Endothelial cell of umbilical vein (primary cell): ENCODE measurements at places on chromosomes 11 and 22.

GRCh38 chr22:23786261-23786710, 480 bp upstream of the SMARCB1 start:
- DNase-seq: no peak

DNA sequence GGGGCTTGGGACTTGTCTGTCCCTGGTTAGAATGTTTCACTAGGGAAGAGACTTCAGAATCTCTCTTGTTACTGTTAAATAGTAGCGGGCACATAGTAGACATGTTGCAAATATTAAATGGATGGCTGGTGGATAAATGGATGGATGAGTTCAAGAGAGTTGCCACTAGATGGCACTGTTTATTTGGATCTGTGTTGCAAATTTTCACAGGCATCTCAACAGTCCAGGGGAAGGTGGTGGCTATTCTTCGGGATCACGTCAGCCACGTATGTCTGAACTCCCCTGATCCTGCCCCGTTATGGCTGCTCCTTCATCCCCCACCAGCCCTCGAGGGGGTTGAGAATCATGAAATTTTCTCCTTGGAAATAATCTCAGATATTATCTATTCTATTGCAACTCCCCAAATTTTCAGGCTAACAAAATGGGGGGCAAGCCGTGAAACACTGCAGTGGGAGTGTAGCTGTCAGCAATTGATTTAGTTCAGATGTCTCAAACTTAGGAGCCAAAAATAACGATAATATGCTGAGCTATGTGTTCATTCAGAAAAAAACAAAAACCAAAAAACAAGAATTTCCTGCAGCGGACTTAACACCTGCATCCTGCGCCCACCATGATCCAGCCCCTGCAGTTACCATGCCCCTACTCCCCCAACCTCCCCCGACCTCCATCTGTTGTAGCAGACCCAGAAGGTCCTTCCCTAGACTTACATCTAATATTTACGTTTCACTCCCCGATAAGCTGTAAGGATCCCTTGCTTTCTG, 29.1 kb upstream of the BIRC3 start:
- DNase-seq: peak; percentile 66

DNA sequence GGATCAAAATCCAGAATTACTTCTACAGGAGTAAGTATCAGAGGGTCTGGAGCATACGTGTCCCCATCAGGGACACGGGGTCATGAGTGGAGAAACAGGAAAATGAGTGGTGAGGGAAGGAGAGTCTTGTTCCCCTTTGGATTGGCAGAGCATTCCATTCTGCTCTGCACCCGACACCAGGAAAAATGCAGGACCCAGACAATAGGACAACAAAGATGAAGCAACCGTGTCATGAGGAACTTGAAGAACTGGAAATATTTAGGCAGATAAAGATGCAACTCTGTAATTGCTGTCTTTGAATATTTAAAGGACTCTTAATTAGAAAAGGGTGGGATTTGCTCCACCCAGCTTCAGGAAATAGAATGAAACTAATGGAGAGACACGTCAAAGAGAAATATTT, 89.0 kb upstream of the BLID start:
- no peak for DNase-seq

DNA sequence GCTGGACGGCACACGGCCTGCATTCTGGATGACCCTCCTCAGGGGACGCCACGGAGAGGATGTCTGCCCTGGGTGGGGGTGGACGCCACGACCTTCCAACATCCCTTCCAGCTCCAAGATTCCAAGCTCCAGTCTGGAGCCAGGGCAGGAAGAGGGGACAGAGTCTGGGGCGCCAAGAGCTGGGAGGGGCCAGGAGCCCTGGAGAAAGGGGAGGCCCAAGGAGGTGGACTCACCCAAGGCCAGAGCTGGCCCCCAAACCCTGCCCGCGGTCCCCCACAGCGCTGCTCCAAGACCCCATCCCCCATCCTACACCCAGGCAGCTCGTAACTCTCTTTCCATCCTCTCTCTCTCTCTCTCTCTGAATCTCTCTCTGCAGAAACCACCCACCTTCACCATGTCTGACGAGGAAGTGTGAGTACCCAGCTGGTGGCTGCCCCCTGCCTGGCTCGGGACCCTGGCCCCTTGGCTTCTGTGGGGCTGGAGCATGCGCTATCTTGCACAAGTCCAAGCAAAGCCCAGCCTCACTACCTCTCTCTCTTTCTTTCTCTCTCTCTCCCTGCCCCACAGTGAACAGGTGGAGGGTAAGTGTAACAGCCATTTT, 3.1 kb downstream of the TNNT3 start:
- DNase-seq: no peak

GRCh38 chr11:1049071-1049405, 12.5 kb upstream of the MUC6 start:
- no peak for DNase-seq

GRCh38 chr11:69921128-69922014, 102.2 kb upstream of the FGF3 start:
- DNase-seq: no peak

DNA sequence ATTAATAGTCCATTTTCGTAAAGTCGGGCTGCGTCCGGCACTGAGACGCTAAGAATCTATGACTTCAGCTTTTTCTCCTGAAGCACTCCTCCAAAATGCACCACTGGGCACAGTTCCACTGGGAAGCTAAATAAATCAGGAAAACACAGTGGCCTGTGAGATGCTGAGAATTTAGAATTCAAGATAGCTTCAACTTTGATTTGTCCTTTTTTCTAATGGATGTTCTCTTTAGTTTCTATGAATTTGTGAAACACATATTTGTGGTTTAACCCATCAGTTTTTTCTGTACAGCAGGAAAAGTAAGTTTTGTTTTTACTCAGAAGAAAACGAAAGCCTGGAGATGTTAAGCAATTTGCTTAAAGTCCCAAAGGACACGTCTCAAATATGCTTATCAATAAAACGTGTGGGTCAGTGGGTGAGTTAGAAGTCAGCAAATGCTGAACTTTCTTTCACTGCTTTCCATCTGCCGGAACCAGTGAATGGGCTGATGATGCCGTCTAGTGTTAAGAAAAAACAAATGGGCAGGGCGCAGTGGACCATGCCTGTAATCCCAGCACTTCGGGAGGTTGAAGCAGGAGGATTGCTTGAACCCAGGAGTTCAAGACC, 40.7 kb upstream of the CLMP start:
- DNase-seq: no peak

DNA sequence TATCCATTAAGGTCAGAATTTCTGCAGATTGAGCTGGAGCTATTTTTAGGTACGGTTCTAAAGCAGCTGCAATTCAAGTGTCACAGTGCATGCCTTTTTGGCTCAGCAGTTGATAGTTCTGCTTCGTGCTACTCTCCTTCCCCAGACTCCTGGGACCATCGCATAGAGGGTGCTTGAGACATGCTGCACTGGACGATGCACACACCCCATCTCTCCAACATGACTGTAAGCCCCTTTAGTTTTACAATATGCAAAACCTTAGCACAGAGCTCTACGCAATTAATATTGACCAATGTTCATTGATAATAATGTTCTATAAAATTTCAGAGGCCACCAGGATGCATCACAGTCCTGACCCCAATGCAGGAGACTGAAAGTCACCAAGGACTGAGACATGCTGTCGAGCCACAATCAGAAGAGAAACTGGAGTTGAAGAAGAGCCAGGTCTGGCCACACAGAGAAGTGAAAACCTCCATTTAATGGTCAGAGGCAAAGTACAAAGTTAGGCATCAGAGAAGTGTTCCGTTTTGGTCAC, 120.9 kb upstream of the ZC3H12C start:
- DNase-seq: no peak

- DNase-seq: no peak
Observed at GRCh38 chr11:131796541-131796940, 426.1 kb downstream of the NTM start.

GRCh38 chr22:38412435-38413084, 42.4 kb downstream of the KCNJ4 start:
- no peak for DNase-seq

DNA sequence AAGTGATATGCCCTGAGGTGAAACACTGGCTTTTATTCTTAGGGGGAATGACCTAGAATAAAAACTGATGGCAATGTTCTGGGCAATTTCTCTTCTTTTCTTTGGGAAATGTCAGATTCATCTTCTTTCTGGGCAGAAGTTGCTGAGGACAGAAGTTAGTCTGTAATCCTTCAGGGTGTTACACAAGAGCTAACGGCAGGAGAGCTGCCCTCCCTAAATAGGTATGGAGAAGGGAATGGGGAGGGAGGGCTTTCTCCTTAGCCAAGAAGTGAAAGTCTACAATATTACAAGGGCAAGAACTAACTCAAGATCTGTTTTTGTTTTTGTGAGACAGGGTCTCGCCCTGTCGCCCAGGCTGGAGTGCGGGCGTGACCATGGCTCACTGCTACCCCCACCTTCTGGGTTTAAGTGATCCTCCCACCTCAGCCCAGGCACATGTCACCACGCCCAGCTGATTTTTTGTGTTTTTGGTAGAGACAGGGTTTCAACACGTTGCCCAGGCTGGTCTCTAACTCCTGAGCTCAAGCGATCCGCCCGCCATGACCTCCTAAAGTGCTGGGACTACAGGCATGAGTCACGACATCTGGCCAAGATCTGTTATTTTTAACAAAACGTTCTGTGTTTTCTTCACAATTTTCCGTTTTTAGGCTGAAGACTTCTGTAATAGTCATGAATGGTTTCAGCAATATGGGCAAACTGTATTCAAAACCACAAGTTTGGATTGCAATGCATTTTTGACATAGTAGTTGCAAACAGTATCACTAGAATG, 7.2 kb downstream of the PIWIL4 start:
- no peak for DNase-seq

DNA sequence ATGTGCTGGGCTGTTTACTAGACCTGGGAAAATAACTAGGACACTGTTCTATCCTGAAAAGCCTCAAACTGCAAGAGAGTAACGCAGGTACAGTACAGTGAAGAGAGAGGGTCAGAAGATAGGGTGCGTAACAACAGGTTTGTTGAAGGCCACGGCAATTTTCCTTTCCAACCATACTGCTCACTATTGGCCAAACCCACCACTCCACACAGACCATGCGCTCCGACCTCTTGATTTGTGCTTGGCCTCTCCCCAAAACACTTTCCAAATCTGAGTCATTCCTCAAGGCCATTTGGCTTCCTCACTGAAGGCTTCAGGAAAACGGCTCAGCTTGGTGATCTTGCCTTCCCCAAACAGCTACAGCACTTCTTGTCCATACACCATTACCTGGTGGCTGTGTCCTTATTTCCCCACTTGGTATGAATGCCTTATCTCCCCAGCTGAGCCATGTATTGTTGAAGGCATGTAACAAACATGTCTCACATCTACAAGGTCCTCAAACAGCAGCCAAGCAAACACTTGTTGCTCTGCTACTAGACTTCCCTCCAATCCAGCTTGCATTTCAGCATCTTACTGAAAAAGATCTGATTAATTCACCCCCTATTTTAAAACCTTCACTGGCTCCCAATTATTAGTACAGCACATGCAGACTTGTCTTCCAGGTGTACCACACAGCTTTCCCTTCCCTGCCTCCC, 40.9 kb downstream of the TCF20 start:
- DNase-seq: peak; percentile 6
